ENCODE measurements at places on chromosomes 11 and 22.

GRCh38 chr11:31711137-31711536 is 100.0 kb downstream of the PAX6 start:
- no peak for DNase-seq

DNA sequence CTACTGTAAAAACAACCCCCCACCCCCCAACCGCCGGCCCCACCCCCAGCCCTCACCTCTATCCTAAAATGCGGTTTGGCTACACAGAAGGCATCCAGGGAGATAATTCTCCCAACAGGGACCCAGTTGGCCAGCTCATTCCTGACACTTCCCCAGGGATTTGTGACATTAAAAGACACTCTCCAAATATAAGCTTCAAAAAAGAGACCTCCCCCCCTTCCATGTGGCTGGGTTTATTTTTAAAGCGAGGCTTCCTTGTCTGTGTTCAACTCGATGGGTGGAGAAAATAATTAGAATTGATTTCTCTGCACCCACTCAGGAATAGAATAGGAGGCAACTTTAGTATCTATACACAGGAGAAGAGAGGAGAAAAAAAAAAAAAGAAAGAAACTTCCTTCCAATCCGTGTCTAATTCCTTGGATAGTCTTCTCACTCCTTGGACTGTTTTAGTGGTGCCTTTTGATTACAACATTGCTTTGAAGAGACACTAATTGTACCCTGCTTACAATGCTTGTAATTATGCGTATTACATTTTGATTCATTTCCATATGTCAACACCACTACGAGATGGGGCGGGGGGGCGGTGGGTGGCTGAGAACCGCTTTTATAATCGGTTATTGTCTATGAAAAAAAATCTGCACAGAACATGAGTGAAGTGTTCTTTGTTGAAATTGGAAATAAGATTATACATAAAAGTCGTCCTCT is 500.4 kb downstream of the MIAT start:
- DNase-seq: no peak

DNA sequence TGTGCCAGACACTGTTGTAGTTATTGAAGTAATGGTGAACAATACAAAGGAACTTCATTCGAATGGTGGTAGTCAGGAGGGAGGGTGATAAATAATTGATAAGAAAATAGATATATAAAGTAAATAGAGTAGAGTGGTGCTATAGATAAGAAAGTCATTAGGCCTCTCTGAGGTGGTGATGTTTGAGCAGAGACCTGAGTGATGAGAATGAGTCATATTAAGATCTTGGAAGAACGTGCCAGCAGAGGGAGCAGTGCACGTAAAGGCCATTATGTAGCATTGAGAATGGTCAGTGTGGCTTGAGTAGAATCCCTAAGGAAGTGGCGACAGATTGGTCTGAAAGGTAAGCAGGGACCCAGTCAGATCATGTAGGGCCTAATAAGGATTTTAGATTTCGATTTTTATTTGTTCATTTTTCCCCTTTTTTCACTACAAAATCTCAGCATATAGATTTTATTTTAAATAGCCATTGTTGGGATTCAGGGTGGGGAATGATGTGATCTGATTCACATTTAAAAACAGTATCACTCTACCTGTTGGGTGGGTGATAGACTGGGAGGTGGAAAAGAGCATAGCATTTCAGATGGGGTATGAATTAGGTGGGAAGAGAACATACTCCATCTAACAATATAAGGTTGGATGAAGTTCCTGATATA is 44.7 kb downstream of the CCDC90B start:
- DNase-seq: peak; percentile 25

DNA sequence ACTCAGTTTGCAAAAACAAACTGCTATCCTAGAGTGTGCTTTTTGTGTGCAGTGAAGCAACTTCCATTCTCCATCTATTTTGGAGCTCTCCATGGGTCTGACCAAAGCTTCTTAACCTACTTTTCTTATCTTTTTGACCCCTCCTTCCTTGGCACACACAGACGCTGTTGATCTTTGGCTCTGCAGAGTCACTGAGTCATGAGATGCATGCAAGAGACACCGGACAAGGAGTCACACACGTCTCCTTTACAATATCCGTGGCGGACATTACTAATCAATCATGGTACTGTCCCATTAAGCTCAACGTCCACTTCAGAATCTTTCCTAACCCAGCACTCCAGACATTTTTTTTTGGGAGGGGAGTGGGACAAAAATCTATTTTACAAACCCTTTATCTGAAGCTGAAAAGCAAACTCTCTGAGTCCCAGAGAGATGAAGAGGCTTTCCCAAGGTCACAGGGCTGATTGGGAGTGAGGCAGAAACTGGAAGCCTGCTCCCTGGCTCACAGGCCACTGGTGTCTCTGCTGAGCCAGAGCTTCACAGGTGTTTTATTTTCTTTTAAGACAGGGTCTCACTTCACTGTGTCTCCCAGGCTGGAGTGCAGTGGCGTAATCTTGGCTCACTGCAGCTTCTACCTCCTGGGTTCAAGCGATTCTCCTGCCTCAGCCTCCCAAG is 165.8 kb upstream of the SYT13 start:
- no peak for DNase-seq

DNA sequence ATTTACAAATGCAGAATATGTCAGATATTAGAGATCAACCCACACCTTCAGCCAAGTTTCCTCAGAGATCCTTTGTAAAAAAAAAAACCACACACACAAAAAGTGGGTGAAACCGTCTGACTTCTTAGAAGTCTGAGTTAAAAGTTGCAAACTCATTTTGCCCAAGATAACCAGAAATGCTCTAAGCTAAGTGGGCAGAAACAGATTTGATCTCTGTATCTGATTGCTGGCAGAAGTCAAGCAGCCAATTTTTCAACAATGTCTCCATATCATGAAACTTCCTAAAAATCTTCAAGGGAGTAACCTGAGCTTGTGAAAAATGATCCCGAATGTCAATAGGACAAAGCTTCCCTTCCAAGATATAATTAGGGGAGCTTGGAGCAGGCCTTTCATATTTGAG is 28.6 kb upstream of the ATXN10 start:
- DNase-seq: no peak

DNA sequence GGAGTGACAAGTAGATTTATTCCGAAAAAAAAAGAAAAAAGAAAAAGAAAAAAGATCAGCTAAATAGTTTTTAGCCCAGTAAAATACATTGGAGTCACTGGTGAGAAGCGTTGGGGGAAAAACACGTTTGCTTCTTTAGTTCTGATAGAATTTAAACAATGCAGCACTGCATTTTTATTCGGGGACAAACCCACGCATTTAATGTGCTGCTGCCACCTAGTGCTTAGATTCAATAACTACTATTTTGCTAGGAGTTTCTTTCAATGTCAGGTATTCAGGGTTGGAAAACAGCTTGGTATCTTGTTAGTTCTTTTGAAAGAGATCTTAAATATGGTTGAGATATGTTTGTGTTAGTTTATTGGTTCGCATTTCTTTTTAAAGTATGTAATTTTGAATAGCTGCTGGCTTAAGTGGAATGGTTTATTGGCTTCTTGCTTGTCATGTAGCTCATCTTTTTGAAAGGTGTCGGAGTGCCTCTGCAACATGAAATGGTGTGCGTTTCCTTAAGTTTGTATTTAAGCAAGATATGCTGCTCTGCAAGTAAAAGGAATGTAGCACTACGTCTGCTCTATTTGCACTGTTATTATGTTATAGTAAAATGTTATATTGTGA is 41.9 kb downstream of the SVIP start:
- DNase-seq: no peak

- DNase-seq: no peak
These were observed 734.5 kb downstream of the METTL15 start for GRCh38 chr11:28842716-28843115.

DNA sequence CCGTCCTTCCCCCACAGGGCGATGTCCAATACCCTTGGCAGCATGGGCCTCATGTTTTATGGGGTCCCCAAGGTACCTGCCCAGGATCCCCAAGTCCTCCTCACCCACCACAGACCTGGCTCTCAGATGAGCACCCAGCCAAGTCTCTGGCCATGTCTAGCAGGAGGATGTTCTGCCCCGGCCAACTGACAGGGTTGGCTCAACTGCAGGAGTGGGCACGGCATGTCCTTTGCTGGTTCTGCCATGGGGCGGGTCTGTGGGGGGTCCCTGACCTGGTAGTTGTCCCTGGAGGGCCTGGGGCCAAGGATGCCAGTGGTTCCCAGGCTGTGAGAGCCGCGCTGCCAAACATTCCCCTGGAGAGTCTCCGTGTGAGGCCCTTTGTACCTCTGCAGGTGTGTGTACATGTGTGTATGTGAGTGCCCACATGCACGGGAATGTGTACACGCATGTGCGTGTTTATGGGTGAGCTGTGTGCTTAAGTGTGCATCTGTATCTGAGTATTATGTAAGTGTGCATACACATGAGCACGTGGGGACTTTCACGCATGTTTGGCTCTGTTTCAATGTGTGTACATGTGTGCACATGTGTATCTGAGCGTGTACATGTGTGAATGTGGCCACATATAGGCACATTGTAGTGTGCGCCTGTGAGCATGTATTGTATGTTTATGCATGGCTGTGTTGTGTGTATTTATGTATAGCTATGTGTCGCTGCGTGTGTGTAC is 85.5 kb downstream of the KCNQ1 start:
- DNase-seq: no peak

GRCh38 chr11:8766043-8766987 is 83.7 kb downstream of the RPL27A start:
- no peak for DNase-seq

GRCh38 chr11:95849087-95849825 is 59.0 kb downstream of the CEP57 start:
- no peak for DNase-seq

DNA sequence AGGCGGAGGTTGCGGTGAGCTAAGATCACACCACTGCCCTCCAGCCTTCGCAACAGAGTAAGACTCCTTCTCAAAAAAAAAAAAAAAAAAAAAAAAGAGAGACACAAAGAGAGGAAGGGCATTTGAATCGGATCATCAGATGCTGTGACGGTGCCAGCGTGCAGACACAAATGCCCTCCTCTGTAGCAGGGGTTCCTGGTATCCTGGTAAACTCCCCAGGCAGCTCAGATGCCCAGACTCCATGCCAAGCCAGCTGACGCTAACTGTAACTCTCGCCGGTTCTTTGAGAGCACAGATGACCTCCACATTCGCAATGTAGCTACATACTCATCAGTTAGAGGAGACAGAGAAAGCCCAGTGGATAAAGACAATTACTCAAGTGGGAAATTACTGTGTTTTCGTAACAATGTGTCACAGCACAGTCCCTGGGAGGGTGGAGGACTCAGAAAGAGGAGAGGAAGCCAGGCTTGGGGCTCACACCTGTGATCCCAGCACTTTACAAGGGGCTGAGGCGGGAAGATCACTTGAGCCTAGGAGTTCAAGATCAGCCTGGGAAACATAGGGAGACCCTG is 153.1 kb downstream of the BRD1 start:
- no peak for DNase-seq

DNA sequence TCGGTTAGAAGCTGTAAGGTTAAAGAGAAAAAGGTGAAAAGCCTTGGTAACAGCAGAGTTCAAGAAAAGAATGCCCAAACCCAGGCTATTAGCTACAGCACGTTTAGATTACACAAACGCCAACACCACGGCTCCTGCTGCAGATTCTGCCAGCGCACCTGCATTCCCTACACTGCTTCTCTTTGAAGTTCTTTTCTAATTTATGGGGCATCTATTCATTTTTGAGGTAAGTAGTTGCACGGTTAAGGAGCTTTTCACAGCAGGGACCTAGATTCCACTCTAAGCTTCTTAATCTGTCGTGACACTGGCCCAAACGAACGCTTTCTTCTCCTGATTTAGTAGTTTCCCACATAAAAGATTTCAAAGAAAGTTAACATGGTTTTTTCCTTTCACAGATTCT is 38.0 kb upstream of the CHKA start:
- no peak for DNase-seq

DNA sequence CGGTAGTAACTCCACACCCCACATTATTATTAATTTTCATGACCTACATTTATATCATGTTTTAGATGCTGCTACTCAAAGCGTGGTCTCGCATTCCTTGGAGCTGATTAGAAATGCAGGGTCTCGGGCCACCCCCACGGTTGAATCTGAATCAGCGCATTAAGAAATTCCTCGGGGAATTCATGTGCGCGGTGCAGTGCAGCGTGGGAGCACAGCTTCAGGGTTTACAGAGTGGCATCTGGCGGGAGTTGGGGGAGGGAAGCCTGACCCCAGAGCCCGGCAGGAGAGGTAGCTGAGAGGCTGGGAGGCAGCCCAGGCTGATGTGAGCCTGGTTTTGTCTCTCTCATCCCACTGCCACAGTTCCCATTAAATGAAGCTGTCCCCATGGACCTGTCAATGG is 48.1 kb upstream of the DAGLA start:
- no peak for DNase-seq

GRCh38 chr11:120326845-120327281 is 1.8 kb downstream of the TLCD5 start:
- DNase-seq: no peak

DNA sequence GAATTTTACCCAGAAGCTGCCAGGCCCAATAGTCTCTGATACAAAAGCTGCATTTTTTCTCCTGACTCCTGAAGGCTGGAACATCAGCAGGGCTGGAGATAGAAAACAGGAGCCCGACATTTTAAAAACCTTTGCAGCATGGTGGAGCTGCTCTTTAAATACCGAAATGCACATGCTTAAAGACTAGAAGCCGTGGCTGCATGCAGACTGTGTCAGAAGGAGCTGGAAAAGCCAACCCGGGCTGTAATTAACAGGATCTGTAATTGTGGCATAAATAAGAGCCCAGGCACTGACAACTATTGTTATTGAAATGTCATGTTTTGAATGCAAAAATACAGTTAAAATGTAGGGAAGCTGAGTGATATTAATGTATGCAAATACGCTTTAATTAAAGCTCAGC is 304.9 kb upstream of the PLET1 start:
- no peak for DNase-seq

DNA sequence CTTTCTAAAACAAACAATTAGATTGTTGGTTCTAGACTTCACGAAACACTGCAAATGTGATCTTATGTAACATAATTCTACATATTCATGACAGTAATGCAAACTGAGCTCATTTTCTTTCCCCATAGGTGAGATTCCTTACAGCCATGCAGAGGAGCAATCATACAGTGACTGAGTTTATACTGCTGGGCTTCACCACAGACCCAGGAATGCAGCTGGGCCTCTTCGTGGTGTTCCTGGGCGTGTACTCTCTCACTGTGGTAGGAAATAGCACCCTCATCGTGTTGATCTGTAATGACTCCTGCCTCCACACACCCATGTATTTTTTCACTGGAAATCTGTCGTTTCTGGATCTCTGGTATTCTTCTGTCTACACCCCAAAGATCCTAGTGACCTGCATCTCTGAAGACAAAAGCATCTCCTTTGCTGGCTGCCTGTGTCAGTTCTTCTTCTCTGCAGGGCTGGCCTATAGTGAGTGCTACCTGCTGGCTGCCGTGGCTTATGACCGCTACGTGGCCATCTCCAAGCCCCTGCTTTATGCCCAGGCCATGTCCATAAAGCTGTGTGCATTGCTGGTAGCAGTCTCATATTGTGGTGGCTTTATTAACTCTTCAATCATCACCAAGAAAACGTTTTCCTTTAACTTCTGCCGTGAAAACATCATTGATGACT is 1.5 kb downstream of the OR9G1 start:
- DNase-seq: no peak

GRCh38 chr11:91406009-91406408 is 818.6 kb upstream of the FAT3 start:
- no peak for DNase-seq

- no peak for DNase-seq
These were observed 71.0 kb downstream of the TRIM29 start for GRCh38 chr11:120066738-120067437.

- DNase-seq: no peak
These were observed 85.5 kb upstream of the WNT11 start for GRCh38 chr11:76291576-76292526.

GRCh38 chr11:71931245-71931602 is 2.4 kb downstream of the RNF121 start:
- DNase-seq: no peak

GRCh38 chr22:46453006-46453828 is 84.2 kb downstream of the CELSR1 start:
- no peak for DNase-seq

Data from H54 (cell line).